ENCODE measurements at places on chromosomes 11 and 22.

GRCh38 chr11:120467627-120468026 is 43.9 kb upstream of the GRIK4 start:
- no peak for DNase-seq

- no peak for DNase-seq
Observed at GRCh38 chr11:61914471-61915171, 2.7 kb downstream of the RAB3IL1 start.

DNA sequence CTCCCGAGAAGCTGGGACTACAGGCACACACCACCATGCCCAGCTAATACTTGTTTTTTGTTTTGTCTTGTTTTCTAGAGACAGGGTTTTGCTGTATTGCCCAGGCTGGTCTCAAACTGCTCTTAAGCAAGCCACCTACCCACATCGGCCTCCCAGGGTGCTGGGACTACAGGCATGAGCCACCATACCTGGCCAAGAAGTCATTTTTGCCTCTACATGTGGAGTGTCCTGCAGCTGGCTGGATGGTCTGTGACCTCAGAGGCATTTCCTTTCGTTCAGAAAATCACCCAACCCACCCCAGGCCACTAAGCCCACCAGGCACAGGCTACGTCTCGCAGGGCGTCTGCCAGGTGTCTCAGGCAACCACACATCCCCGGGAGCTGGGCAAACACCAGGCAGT is 12.8 kb downstream of the SHANK2 start:
- DNase-seq: no peak

DNA sequence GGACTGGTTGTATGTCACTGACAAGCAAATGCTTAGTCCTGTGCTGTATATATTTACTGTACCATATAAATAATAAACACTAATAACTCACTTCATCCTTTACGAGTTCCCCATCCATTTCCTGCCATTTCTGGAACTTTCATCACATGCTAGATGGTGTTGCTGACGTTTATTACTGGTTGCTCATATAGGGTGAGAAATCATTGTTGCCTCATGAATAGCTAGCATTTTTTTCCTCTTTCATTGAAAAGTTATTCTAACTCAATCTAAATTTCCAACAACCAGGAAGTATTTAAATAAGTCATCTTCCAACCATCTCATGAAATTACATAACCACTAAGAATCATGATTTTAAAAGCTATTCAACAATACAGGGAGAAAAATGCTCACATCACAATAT is 88.6 kb upstream of the RCN1 start:
- no peak for DNase-seq

DNA sequence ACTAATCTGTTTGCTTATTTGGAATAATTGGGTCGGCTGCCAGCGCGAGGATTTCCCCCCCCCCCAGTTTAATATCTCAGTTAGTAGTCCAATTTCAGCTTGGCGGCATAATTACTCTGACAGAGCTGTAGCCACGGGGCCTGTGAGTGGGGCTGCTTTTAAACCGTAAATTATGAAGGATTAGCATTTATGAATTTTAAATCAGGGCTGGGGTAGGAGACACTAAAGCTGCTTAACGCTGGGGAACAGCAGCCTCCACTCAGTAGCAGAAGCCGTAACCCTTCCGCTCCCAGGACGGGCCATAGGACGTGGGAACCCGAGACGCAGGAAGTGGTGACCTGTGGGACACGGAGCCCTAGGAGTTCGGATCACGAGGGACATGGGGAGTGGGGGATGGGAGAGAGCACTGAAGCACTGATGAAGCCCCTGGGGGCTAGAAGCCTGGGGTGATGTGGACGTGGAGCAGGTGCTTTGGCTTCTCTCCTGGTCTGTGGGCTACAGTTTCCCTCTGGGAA is 66.2 kb upstream of the LMO1 start:
- DNase-seq: peak; percentile 46

DNA sequence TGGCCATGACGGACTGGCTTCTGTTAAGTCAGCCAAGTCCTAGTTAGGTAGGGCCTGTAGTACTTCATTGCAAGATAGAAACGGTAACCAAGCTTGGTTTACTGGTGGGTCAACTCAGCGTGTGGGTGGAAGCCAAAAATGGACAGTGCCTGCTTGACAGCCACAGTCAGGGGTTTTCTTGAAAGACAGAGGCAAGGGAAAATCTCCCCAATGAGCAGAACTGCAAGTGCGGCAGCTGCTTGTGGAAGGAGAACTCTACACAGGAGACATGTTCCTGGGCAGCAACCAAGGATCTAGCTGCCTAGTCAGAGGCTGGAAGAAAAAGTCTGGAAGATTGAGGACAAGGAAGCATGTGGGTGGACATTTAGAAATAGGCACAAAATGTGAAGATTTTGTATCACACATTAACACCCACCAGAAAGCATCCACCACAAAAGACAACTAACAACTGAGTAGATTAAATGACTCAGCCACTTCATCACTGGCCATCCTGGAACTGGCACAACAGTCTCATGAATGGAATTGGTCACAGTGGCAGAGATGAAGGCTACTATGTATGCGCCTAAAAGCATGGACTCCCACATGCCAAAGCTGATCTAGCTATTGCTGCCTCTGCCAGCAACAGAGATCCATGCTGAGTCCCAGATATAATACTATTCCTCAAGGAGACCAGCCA is 40.9 kb upstream of the SCUBE2 start:
- no peak for DNase-seq

DNA sequence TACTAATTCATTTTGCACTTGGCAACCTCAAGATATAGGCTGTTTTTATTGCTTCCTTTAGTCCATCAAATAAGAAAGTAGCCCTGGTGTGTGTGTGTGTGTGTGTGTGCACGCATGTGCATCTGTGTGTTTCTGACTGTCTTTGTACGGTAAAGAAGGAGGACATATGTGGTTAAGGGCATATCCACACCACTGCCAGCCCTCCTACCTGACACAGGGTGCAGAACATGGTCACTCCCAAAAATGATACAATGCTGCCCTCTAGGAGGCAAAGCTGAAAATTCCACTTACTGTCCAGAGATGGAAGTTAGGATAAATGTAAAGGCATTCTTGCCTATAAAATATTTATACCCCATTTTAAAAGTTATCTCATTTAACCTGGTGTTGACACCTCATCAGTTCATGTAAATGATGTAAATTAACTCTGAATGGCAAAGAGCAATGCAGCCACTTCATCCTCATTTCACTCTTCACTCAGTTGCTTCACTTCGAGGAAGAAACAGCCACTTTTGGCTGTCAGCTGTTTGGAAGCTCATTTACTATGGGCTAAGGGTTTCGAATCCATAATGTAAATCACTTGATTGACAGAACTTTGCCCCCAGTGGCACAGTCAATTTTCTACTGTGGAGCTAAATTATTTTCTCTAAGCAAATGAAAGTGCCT is 83.1 kb upstream of the MTNR1B start:
- DNase-seq: peak; percentile 80

DNA sequence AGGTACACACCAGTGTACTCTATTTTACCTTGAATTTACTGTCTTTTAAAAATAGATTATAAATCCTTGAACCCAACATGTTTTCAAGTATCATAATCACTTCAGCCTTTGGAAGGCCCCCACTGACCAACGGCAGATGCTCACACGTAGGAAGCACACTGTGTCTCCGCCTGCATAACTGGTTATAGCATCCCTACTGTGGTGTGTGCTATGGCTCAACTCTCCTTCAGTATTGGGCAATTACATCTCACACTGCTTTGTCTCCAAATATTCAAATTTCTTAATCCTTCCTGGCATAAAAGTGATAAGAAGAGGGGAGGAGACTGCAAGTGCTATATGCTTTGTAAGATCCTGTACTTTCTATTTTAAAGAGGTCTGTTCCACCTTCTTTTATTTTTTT is 165.7 kb downstream of the CADM1 start:
- no peak for DNase-seq
